ENCODE measurements at places on chromosomes 12 and 14.

GRCh38 chr14:79629411-79630287 is 581.7 kb downstream of the DIO2 start:
- no peak for DNase-seq

DNA sequence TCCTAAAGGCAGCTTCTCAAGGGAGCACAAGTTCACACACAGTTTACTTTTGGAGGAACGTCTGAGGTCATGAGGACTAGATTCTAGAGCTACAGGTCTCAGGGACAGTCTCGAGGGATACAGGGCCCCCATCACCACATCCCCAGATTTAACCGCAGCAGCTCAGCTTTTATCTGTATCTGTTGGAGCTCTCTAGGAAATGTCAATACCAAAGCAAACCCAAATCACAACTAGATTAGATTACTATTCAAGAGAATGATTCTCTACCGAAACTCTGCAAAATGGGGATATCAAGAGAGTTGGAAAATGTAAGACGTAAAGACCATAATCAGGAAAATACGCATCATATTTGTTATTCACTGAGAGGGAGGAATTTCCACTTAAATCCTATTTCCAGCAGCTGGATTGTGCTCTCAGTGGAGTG is 4.0 kb upstream of the MYRFL start:
- DNase-seq, result no peak

GRCh38 chr12:49985981-49986380 is 13.2 kb downstream of the AQP6 start:
- no peak for DNase-seq

DNA sequence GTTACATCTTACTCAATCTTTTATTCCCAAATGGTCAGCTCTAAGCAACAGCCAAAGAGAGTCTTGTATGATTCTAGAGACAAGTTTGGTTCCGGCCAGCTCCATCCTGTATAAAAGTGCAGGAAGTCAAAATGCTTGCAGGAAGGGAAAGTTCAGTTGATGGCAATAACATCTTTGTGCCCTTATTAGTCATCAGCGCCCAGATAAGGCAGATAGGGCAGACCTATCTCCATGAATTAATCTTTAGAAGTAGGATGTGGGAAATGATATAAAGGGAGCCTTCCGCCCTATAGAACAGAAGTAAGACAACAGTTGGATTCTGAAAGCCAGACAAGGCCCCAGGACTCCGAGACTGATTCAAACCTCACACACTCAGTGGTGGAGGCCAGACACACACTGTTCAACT is 6.4 kb downstream of the GNS start:
- no peak for DNase-seq

DNA sequence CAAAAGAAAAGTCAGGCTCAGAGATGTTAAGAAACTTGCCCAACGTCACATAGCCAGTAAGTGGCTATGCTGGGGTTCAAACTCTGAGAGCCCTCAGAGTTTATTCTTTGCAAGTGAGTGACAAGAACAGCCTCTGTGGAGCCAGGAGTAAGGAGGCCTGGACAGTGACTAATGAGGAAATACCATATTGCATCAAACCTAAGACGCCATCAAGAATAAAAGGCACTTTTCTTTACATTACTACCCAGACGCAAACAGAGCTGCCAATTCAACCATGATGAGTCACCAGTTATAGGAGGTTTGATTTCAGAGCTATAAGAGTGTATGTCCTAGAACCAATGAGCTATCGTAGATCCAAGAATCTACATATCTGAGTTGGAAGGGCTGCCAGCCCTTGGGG is 9.4 kb downstream of the TNFRSF1A start:
- DNase-seq, result no peak

DNA sequence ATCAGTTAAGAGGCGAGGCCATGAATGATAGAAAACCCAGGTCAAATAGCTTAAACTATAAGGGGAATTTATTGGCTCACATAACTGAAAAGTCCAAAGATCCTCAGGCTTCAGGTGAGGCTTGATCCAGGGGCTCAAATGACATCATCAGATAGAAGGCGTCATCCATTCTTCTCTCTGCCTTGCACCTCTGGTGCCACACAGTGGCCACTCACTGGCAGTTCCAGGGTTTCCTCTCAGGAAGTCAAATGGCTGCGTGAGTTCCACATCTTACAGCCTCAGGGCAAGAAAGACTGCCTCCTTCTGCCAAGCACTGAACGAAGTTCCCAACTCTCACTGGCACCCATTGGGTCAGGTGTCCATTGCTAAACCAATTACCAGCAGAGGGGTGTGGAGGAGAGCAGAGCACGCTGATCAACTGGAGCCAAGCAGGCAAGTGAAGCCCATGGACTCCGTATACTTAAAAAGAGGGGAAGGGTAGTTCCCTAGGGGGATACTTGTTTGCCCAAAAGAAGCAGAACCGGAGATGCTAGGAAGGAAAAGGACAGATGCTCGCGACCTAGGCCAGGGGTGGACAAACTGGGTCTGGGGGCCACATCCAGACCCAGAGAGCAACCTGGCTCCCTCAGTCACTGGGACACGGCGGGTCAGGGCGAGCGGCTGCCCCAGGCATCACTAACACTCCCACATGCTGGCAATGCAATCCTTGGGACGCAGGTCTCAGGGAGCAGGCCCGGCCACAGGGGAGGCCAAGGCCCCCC is 69.3 kb downstream of the SERPINA3 start:
- DNase-seq, result no peak

- DNase-seq, result no peak
Observed at GRCh38 chr14:52021957-52022600, 32.7 kb downstream of the RTRAF start.

DNA sequence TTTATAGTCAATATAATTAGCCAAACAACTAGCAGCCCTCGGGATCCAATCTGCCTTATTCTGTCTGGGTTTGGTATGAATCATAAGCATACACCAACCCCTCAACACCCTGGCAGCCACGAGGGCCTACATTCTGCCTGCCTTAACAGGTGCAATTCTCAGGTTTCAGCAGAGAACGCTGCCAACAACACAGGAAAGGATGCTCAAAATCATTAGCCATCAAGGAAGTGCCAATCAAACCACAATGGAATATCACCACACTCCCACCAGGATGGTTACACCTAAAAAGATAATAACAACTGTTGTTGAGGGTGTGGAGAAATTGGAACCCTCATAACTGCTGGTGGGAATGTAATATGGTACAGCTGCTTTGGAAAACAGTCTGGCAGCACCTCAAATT is 122.8 kb downstream of the TTC7B start:
- no peak for DNase-seq

DNA sequence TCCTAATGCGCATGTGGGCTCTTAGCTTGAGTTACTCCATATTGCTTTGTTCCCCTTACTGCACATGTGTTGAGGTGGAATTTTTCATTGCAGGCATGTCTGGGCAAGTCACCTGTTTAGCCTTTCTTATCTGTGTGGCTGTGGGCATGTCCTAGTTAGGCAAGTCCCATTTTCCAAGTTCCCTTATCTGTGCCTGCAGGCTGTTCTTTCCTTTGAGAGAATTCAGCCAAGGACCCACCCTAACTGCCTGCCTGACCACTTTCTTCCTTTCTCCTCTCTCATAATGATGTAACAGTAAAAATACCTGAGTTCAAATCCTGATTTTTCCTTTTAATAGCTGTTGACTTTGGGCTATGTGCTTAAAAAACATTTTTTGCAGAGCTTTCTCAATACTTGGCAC is 870.6 kb downstream of the NRXN3 start:
- no peak for DNase-seq

DNA sequence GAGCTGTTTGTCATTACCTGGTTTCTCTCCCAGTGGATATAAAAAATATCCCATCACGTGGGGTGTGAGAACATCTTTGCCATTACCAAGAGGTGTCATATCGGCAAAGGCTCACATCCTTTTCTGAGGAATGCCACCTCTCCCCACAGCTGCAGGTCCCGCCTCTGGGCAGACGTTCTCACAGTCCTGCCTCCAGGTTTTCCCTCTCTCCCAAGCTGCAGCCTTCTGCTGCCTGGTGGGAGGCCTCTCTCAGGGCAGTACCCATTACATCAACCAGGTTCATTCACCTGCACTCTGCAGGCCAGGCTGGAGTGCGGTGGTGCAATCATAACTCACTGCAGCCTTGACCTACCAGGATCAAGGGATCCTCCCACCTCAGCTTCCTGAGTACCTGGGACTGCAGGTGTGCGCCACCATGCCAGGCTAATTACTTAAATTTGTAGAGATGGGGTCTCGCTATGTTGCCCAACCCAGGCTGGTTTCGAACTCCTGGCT is 15.0 kb upstream of the TMEM119 start:
- DNase-seq, result no peak

DNA sequence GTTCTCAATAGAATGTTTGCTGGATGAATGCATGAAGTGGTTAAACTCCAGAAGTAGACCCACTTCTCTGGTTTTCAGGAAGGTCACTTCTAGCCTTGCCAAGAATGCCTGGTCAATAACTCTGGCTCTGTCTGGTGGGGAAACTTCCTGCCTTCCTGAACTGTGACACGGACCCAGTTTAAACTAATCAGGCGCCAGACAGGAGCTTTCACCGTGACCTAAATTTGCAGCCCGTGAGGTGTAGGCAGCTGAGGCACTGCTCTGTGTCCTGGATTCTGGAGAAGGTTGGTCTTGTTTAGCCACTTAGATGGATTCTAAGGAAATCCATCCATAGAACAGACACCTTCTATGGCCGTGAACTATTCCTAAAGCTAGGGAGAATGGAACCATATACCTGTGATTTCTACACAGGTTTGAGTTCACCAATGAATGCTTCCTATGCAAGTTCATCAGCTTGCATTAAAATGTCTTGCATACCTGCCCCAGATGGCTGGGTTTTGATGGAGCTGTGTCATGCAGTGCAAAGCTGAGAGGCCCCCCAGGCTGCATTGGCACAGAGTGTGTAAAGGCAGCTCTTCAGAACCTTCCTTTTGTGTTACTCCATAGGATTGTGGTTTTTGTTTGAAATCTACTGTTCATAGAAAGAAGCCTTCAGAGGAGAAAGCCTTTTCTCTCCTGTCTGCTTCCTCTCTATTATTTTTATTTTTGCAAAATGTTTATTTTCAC is 4.4 kb downstream of the CHST11 start:
- no peak for DNase-seq

DNA sequence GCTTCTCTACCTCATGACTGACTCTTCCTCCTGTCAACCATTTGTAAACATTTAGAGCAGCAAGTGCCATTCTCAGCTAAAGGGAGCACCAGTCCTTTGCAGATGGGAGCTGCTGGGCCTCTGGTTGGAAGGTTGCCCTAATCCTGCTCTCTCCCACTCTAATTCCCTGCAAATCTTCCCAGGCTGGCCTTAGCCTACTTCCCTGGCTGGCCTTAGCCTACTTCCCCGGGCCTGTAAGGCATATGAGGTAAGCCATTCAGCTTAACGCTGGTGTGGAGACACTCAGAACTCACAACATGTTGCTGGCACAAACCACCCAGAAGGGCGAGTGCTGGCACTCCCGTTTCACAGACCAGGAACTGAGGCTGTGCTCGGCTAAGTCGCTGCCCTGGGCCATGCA is 69.0 kb downstream of the CPSF2 start:
- no peak for DNase-seq

- no peak for DNase-seq
Observed at GRCh38 chr14:55131370-55132137, 2.5 kb downstream of the LGALS3 start.

DNA sequence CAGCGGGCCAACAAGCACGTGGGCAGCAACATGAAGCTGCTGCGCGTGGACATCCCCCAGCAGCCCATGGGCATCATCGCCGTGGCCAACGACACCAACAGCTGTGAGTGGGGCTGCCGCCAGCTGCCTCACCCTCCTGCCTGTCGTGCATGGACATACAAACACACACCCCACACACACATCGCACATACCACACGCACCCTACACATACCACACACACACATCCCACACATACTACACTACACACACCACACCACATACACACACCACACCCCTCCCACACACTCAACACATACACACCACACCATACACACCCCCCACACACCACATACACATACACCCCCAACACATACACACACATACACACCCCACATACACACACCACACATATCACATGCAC is 25.2 kb upstream of the NXPH4 start:
- no peak for DNase-seq

DNA sequence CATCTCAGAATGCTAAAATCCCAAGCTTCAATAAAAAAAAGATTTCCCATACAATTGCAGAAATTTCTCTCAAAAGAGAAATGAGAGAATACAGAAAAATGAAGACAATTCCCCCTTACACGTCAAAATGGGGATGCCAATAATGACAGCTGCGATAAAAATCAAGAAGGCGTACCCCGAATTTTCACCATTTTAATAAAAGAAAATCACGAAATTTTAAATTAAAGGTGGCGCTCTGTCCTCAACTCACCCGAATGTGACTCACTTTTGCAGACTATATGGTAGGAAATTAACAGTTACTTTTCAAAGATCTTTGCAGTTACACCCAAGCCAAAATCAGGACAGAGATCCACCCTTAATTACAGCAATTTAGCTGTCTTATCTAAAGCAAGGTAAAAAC is 2.1 kb downstream of the ATP2B1 start:
- DNase-seq, result no peak

GRCh38 chr12:125988545-125988944 is 923.3 kb downstream of the AACS start:
- DNase-seq, result no peak

DNA sequence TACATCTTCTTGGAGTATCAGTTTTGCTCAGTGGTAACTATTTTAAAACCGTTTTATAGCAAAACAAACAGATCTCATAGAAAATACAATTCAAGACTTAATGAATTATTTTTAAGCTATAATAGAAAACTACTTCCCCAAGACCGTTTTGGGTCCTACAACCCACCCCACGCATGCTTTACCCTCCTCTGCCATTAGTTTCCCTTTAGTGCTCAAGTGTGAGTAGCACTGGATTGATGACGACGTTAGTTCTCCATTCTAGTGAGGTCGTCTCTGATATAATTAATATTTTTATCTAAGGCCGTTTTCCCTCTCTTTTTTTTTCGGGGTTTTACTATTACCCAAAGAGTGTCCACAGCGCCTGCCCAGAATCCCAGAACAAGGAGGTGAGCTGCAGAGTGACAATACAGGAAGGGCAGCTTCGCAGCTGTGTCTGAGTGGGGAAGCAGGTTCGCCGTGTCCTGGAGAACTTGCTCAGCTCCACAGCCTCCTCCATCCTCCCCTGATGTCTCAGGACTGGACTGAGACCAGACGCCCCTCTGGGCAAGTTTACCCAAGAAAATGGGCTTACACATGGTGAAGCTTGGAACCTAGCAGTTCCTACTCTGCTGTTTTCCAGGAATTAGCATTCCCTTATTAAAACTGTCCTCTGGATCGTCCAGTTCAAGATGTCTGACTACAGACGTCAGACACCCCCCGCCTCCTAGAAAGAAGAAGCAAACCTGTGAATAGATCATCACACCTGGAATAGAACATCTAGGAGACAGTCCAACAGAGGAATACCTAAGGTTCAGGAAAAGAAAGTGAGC is 31.9 kb upstream of the MON2 start:
- DNase-seq, result no peak

GRCh38 chr12:79407671-79408622 is 282.8 kb downstream of the PAWR start:
- DNase-seq, result peak; percentile 17

All from NCI-H1930 (cell line).